ENCODE measurements at places on chromosomes 5 and 9.

- DNase-seq, result no peak
These were observed 44.1 kb downstream of the SPARC start for GRCh38 chr5:151642472-151643140.

DNA sequence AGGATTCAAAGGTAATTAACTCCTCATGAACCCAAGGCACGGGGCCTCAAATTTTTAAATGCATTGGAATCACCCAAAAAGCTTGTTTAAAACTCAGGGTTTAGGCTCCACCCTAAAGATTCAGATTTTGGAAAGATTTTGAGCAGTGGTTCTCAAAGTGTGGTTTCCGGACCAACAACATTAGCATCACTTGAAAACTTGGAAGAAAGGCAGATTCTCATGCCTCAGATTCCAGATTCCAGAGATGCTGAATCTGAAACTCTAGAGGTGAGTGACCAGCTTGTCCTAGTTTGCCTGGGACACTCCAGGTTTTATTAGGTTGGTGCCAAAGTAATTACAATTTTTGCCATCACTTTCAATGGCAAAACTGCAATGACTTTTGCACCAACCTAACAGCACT, 24.7 kb upstream of the TNIP1 start:
- DNase-seq, result no peak

- no peak for DNase-seq
These were observed 32.4 kb downstream of the TLE1 start for GRCh38 chr9:81656871-81657337.

DNA sequence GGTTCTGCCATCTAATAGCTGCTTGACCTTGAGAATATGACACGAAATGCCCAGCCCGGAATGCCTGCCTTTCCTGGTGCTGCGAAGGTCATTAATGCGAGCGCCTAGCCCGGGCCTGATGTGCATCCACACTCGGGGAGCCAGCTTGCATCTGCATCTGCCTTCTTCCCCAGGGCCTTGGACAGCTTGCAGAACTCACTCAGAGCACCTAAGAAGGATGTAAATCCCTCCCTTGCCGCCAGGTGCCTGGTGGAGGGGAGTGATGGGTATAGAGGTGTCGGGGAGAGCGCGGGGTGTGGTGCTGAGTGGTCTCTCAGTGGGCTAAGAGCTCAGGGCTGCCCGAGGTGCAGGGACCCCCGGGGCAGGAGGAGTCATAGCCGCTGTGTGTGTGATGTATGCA, 127.2 kb downstream of the MRPL36 start:
- DNase-seq, result no peak

GRCh38 chr5:115214541-115214940, 44.8 kb upstream of the TRIM36 start:
- no peak for DNase-seq

GRCh38 chr9:126500600-126501382, 112.9 kb upstream of the LMX1B start:
- DNase-seq, result peak; percentile 35

GRCh38 chr5:141680751-141681201, 1.3 kb downstream of the ARAP3 start:
- no peak for DNase-seq

- no peak for DNase-seq
These were observed 8.2 kb downstream of the TOR2A start for GRCh38 chr9:127726871-127727270.

DNA sequence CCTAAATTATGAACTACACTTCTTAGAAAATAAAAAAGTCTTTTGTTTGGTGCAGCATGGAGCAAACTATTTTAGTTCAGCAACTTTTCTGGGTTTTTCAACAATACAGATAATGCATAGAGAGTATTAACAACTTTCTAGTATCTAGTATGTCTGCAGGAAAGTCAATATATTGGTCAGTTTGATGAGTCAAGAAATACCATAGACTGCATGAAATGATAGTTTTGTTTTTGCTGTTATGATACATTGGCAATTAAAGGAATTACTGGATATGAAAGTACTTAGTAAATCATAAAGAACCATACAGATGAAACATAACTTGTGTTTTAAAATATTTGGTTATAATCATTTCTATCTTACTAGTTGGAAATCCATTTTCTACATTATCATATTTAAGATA, 173.5 kb downstream of the GIN1 start:
- DNase-seq, result no peak

- DNase-seq, result no peak
These were observed 40.2 kb upstream of the TAS2R1 start for GRCh38 chr5:9670371-9670770.

DNA sequence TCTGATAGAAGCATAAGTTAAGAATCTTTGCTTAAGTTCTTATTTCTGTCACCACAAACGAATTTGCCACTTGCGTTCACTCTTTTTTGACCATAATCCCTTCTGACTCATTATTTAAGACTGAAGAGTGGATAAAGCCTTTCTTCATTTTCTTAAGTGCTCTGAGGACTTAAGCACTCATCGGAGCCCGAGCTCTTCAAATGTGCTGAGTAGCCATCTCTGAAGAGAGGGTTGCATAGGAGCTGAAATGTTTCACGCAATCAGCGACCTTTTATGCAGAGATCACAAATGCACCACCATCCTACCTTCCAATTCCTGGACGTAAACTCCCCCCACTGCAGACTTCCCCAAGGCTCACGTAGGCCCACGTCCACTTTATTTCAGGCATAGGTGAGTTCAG, 699.2 kb downstream of the IRX1 start:
- no peak for DNase-seq

Data from stimulated activated CD8-positive, alpha-beta memory T cell treated with anti-CD3 and anti-CD28 coated beads, Interleukin-7, amount 100 ng/mL, for 1 hour (primary cell).